ENCODE measurements at places on chromosomes 7 and 10. TPM values are rescaled to one million over a fixed set of nuclear protein-coding genes. Genes with fewer than 3 reads are reported as not detected.
A peak's percentile ranks its signal among the peaks of the same experiment; 100 is the strongest.

CPED1 gene
- 32.8 TPM for total RNA-seq

DLX5 gene
- total RNA-seq = 0.26 TPM

RELN gene
- 2.5 TPM for total RNA-seq

DRGX gene
- not detected for total RNA-seq

VIPR2 gene
- total RNA-seq = 16.6 TPM

LEP gene
- not detected for total RNA-seq

PRSS2 gene
- 0.39 TPM for total RNA-seq

- H3K4me1 ChIP-seq = peaks cover 36% of the 10 kb centered on the region
- H3K36me3 ChIP-seq = no peaks in the 10 kb centered on the region
- DNase-seq = no peak
These were observed 50.8 kb downstream of the MYOF start for GRCh38 chr10:93431361-93431760.

GRCh38 chr7:30382607-30383006 is 96.0 kb downstream of the NOD1 start:
- H3K27ac ChIP-seq = no peak overlapping the region
- no peak overlapping the region for H3K4me3 ChIP-seq
- H3K4me1 ChIP-seq = peaks cover 8% of the 10 kb centered on the region
- H3K36me3 ChIP-seq = no peaks in the 10 kb centered on the region
- no peak for DNase-seq

- no peak overlapping the region for H3K4me3 ChIP-seq
- no peaks in the 10 kb centered on the region for H3K36me3 ChIP-seq
- H3K27ac ChIP-seq = no peak overlapping the region
- peak; percentile 57 for DNase-seq
- no peaks in the 10 kb centered on the region for H3K4me1 ChIP-seq
These were observed 267.2 kb downstream of the GLRX3 start for GRCh38 chr10:130403153-130404075.

GRCh38 chr7:152131981-152132494 is 106.6 kb downstream of the GALNT11 start:
- peaks cover 2% of the 10 kb centered on the region for H3K4me1 ChIP-seq
- H3K4me3 ChIP-seq = no peak overlapping the region
- DNase-seq = peak; percentile 85
- peaks cover 82% of the 10 kb centered on the region for H3K36me3 ChIP-seq

DNA sequence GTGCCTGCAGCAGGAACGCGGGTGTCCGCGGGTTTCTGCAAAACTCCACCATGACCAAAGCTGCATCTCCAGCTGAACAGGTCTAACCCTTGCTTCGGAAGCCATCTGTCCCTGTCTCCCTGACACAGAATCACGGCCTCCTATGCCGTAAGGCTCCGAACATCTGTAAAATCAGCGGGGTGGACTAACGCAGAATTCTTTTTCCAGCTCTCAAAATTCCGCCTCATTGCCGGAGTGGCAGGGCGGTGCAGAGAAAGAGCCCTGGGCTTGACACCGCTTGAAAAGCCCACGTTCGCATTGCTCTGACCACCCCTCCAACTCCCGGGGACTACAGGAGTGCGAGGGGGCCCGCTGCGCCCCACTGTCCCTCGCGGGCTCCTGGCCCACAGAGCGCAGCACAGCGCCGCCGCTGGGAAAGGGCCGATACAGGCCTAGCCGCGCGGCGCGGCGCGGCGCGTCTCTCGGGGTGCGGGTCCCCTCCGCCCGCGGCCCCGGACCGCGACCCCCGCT is 409 bp downstream of the DNMBP start:
- peak overlapping the region; percentile 85 for H3K27ac ChIP-seq
- no peak for DNase-seq
- peaks cover 56% of the 10 kb centered on the region for H3K4me1 ChIP-seq
- no peaks in the 10 kb centered on the region for H3K27me3 ChIP-seq
- no peaks in the 10 kb centered on the region for H3K36me3 ChIP-seq

DNA sequence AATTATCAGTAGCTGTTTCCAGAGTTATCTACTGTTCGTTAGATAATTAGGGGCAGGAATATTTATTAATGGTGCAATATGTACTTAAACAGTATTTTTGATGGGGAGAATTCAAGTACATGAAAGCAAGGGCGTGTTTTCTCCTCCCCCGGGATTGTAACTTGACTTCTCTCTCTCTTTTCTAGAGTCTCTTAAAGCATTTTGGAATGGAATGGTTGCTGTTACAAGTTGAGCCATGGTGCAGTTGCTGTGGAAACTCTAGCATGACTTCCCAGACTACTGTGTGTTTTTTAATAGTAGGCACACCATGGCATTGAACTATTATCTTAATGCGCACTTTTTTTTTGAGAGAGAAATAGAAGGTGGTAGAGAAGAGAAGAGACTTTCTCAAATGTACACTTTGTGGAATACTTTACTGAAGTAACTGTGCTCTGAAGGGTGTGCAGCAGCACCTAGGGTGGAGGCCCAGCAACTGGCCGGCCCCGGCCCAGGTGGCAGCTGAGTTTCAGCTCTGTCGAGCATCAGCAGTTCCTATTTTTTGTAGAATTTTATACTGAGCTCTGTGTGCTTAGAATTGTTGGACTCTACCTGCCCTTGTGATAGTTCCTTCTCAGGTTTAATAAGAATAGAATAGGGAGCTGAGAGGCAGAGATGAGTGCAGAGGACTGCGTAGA is 64.4 kb downstream of the CCNY start:
- H3K27me3 ChIP-seq = no peaks in the 10 kb centered on the region
- H3K27ac ChIP-seq = no peak overlapping the region
- no peak overlapping the region for H3K4me3 ChIP-seq
- DNase-seq = no peak

DNA sequence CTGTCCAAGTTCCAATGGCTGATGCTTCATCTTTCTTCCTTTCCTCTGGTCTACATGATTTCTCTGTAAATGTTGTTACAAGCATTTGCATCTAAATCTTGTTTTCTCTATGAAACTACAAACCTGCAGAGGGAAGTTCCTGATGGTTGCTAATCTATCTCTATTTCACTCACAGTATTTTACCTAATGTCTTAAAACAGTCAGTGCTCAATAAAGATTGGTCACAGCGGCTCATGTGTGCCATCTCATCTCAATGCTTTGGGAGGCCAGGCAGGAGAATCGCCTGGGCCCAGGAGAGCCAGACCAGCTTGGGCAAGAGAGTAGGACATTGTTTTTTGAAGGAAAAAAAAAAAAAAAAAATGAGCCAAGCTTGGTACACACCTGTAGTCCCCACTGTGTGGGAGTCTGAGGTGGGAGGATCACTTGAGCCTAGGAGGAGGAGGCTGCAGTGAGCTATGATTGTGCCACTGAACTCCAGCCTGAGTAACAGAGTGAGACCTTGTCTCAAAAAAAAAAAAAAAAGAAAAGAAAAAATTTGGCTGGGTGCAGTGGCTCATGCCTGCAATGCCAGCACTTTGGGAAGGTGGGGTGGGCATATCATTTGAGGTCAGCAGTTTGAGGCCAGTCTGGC is 71.3 kb upstream of the ARMC3 start:
- H3K27ac ChIP-seq = no peak overlapping the region
- no peak for DNase-seq
- H3K36me3 ChIP-seq = no peaks in the 10 kb centered on the region

GRCh38 chr10:68756766-68757165 is 35.7 kb downstream of the CCAR1 start:
- H3K4me1 ChIP-seq = no peaks in the 10 kb centered on the region
- peaks cover 96% of the 10 kb centered on the region for H3K36me3 ChIP-seq
- no peak overlapping the region for H3K4me3 ChIP-seq

DNA sequence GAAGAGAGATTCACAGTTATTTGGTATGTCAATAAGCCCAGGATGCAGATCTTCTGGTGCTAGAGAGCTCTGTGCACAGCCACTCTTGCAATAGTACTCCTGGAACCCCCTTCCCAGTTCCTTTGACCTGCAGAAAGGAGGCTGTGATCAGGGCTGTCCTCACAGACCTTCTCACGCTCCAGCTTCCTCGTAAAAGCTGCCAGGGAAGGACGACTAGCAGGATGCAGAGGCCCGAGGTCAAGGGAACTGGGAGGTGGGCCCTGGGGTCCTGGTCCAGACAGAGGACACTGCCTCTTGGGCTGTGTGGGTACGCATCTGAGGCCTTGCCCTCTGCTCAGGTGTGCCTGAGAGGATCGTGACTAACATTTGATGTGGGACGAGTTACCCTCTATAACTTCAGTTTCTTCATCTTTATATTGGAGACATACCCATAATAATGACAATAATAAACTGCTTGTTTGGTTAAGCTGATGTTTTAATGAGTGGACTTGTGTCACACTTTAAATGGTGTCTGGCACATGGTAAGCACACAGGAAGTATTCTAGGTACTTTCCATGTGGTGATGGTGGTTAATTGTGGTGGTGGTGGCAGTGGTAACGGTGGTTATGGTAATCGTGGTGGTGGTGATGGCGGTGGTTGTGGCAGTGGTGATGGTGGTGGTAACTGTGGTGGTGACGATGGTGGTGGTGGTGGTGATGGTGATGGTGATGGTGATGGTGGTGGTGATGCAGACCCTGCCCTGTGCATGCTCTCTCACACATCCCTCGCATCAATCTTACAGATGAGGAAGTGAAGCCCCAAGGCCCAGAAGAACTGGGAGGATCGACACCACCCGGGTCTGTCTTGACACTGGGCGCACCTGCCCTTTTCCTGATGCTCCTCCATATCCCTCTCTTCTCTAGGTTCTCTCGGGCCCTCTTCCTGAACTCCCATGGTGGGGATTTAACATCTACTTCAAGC is 235.2 kb upstream of the GRB10 start:
- peak; percentile 83 for DNase-seq
- H3K4me3 ChIP-seq = no peak overlapping the region
- no peak overlapping the region for H3K27ac ChIP-seq
- H3K36me3 ChIP-seq = no peaks in the 10 kb centered on the region
- H3K27me3 ChIP-seq = no peaks in the 10 kb centered on the region

- no peak overlapping the region for H3K4me3 ChIP-seq
- no peaks in the 10 kb centered on the region for H3K27me3 ChIP-seq
- H3K36me3 ChIP-seq = no peaks in the 10 kb centered on the region
- H3K4me1 ChIP-seq = peaks cover 81% of the 10 kb centered on the region
These were observed 45.6 kb downstream of the BMPR1A start for GRCh38 chr10:86801995-86802394.

DNA sequence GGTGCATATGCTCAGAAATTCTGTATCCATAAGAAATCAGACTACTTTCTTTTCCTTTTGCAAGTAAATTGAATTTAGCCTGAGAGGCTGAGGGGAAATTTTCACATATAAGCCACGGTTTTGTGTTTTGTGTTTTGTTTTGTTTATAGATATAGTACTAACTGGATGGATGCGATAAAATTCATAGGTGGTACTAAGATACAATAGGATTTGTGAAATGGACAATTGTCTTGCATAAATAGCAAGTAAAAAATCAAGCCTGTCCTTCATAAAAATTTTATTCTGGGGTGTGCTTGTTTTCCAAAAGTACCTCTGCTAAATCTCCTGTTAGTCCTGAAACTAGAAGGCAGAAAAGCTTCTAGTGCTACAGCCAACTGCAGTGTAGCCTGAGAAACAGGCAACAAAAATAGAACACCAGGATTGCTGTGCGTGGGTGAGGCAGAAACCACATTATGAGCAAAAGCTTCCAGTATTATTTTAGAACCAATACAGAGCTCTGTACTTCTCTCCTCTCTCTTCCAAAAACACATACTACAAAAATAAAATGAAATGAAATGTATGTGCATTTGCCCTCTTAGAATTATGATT is 634 bp upstream of the HDAC9 start:
- DNase-seq = no peak
- no peaks in the 10 kb centered on the region for H3K36me3 ChIP-seq
- peaks cover 35% of the 10 kb centered on the region for H3K4me1 ChIP-seq
- H3K4me3 ChIP-seq = peak overlapping the region; percentile 53
- H3K27ac ChIP-seq = peak overlapping the region; percentile 28

DNA sequence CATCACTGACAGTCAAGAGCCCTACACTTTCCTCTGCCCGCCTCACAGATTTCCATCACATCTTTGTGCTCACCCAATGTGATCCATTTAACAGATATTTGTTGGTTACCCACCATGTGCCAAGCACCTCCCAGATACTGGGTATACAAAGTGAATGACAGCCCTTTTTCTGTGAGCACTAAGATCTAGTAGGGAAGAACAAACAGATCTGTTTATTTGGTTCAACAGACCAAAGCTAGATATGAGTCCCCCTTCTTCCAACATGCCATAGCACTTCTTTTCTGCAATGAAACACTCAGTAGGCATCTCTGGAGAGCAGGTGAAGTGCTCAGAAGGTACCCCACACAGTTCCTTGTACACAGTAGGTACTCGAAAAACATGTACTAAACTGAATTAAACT is 101.4 kb downstream of the HIPK2 start:
- no peak overlapping the region for H3K27ac ChIP-seq
- DNase-seq = no peak
- no peaks in the 10 kb centered on the region for H3K27me3 ChIP-seq
- no peak overlapping the region for H3K4me3 ChIP-seq

DNA sequence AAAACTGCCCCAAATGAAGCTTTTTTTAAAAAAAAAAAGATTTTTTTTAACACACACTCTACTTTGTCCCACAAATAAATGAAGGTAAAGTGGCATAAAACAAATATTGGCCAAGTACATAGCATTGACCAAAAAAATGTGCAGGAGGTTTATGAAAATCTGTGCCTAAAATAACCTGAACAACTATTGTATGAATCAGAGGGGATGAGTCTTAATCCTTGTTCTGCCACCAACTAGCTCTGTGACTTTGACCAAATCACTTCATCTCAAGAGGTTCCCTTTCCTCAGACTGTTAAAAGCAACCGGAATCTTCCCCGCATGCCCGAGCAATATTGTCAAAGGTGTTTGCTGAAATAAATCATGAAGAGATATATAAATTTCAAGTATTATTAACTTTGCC is 150.4 kb upstream of the NEBL start:
- no peaks in the 10 kb centered on the region for H3K36me3 ChIP-seq
- H3K27me3 ChIP-seq = no peaks in the 10 kb centered on the region
- no peak overlapping the region for H3K4me3 ChIP-seq
- H3K27ac ChIP-seq = no peak overlapping the region
- no peaks in the 10 kb centered on the region for H3K4me1 ChIP-seq
- DNase-seq = no peak

GRCh38 chr7:112331492-112331891 is 118.8 kb upstream of the IFRD1 start:
- no peak for DNase-seq
- no peak overlapping the region for H3K27ac ChIP-seq
- no peaks in the 10 kb centered on the region for H3K27me3 ChIP-seq
- no peak overlapping the region for H3K4me3 ChIP-seq

Measured in esophagus muscularis mucosa (tissue), 4 donors.